ENCODE measurements at places on chromosomes 7 and 10.

- no peak for DNase-seq
Observed at GRCh38 chr7:26531926-26532325, 240.3 kb downstream of the SNX10 start.

- no peak for DNase-seq
Observed at GRCh38 chr7:574661-575395, 55.2 kb upstream of the PDGFA start.

GRCh38 chr7:89695241-89695640, 459.0 kb upstream of the STEAP1 start:
- no peak for DNase-seq

- no peak for DNase-seq
Observed at GRCh38 chr7:13904689-13905088, 84.8 kb downstream of the ETV1 start.

- no peak for DNase-seq
Observed at GRCh38 chr7:134431815-134432214, 27.1 kb downstream of the AKR1B1 start.

- no peak for DNase-seq
Observed at GRCh38 chr7:101636822-101637623, 7.9 kb upstream of the MYL10 start.

All from T-helper 9 cell (primary cell).